Activated naive CD4-positive, alpha-beta T cell treated with anti-CD3 and anti-CD28 coated beads, Interleukin-2, amount 10 ng/mL, durations not matched to agents 7 days and 5 days (primary cell): ENCODE measurements at places on chromosomes 16 and 17.

GRCh38 chr17:8643855-8644506, 13.5 kb upstream of the MYH10 start:
- no peak for DNase-seq

GRCh38 chr16:2963723-2964474, at the start of gene KREMEN2:
KREMEN2 (plus strand) TSS chr16:2964275; CDS start chr16:2964521, 246 bp downstream.
- DNase-seq = peak; percentile 56

DNA sequence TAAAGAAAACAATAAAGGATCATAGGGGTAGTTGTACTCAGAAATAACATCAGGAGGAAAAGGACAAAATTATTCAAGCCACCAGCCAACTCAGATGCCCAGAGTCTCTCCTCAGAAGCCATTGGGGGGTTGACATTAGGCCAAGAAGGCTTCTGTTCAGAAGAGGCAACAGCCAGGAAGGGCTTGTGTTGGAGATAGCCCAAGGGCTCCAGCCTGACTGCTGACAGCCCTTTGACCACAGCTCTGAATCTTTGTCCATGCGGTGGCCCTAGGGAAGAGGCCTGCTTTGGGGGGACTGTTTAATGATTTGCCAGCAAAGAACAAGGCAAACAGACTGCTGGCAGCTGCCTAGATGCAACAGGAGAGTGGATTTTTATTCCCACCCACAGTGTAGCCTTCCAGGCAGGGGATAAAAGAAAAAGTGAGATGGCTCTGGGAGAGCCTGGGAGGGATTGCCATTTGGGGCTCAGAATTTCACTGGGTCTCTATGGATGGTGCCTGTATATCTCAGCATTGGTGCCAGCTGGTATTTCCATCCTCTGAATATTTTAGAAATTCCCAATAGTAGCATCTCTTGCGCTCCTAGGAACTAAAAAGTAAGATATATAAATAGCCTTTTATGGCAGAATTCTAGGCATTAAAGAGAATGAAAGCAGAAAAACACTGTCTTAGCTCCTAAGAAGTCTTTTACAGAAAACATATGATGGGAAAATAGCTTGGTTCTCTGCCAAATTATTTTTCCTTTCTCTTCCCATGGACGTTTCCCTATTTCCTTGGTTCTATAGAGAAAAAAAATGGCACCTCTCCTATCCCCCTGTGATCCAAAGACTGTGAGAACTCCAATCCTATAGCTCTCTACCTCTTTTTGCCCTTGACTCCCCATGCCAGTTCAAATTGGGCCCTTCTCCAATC, 29.4 kb upstream of the SUPT4H1 start:
- no peak for DNase-seq

GRCh38 chr16:84003038-84003437, 35.0 kb downstream of the NECAB2 start:
- no peak for DNase-seq

GRCh38 chr16:77732241-77732946, 10.1 kb downstream of the NUDT7 start:
- DNase-seq = no peak

- no peak for DNase-seq
These were observed 22.4 kb downstream of the NECAB2 start for GRCh38 chr16:83990492-83990891.
